ENCODE measurements at places on chromosomes 16 and 17.

GRCh38 chr16:69748694-69749345, 5.9 kb downstream of the NOB1 start:
- DNase-seq = no peak

DNA sequence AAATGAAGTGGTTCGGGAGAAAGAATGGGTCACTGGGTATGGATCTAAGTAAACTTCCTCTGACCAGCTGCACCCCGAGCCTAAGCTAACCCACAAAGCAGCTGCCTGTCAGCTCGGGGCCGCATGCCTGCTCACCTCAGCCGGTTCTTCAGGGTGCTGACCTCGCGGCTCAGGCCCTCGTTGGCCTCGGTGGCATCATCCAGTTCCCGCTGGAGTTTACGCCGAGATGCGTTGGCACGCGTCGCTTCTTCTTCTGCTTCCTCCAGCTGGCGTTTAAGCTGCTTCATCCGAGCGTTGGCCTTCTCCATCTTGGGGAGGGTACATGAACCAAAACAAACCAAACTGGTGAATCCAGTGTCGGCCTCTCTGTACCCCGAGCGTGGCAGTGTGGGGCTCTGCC, 41.1 kb downstream of the NDEL1 start:
- DNase-seq = no peak

- DNase-seq = no peak
Measured at GRCh38 chr17:48589831-48590606, at the start of gene HOXB3. Gene HOXB3 (minus strand): TSS chr17:48590241. CDS start chr17:48552474, 37,767 bp downstream.

DNA sequence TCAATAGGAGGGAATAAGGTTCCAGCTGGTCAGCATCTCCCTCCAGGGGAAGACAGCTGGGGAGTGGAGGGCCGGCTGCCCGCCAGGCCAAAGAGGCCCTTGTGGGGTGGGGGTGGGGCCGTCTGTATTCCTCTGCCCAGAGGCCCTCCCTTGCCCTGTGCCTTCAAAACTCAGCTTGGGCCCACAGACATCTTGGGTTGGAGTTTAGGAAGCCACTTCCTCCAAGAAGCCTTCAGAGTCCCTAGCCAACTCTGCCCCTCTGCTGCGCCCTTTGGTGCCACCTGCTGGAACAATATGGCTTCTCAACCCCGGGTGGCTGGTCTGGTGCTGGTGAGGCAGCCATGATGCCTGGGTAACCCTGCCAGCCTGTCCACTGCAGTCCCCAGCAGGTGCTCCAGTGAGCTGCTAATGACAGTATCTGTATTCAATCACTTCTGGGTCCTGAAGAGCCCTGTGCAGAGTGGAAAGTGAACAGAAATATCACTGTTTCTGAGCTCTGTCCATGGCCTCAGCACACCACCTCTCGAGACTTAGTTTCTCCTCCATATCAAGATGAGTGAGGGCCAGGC, 16.7 kb downstream of the HSD11B2 start:
- peak; percentile 51 for DNase-seq

GRCh38 chr17:81393684-81394376, 1.4 kb upstream of the BAHCC1 start:
- DNase-seq = peak; percentile 32

DNA sequence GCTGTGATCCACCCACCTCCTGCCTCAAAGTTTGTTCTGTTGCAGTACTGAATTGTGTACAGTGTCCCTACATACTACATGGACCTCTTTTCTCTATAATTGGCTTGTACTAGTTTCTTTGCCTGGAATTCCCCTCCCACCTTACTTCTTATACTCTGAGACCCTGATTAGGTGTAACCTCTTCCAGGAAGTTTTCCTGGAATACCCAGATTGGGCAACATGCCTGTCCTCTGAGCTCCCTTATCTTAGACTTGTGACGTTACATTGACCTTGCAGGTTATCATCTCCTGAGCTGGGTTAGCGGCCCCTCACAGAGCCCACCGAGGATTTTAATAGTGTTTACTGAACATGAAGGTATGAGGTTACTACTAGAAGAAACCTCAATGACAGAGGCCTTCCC, 237.0 kb downstream of the ZNF423 start:
- DNase-seq = no peak

GRCh38 chr17:19650826-19651225, 2.3 kb downstream of the ALDH3A2 start:
- no peak for DNase-seq

DNA sequence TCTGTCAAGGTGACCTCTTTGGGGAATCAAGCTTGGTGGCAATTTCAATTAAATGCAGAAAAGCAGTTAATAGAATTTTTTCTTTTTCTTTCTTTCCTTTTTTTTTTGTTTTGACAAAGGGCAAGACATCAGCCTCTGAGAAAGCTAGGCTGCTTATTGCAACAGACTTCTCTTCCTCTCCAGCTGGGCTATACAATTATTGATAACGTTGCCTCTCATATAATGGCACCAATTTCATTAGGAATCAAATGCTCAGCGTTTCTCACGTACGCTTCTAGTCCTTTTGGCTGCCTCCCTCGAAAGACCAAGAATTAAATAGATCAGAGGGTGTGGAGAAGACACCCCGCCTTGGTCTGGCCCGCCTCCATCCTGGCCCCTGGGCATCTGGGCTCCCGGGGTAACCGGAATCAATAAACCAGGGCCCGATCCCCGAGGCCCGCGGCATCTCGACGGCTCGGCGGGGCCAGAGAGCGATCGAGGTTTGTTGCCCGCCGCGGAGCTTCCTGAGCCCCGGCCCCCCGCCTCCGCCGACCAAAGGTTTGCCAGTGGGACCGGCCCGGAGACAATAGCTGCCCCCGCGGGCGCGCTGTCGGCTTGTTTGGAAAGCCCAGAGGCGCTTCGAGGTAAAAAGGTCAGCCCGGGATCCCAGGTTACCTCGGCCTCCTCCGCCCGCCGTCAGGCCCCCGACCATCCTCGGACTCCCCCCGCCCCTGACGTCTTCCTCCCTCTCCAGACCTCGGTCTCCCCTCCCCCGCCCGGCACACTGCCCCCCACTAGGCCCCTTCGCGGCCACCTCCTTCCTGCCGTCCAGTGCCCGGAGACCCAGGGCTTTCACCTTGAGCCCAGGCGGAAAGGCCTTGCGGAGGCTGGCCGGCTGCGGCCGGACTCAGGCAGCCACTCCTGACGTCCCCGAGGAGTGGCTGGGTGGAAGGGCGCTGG, 3.9 kb downstream of the HOXB1 start:
- no peak for DNase-seq

- no peak for DNase-seq
Measured at GRCh38 chr17:65519462-65519861, 42.0 kb downstream of the AXIN2 start.

DNA sequence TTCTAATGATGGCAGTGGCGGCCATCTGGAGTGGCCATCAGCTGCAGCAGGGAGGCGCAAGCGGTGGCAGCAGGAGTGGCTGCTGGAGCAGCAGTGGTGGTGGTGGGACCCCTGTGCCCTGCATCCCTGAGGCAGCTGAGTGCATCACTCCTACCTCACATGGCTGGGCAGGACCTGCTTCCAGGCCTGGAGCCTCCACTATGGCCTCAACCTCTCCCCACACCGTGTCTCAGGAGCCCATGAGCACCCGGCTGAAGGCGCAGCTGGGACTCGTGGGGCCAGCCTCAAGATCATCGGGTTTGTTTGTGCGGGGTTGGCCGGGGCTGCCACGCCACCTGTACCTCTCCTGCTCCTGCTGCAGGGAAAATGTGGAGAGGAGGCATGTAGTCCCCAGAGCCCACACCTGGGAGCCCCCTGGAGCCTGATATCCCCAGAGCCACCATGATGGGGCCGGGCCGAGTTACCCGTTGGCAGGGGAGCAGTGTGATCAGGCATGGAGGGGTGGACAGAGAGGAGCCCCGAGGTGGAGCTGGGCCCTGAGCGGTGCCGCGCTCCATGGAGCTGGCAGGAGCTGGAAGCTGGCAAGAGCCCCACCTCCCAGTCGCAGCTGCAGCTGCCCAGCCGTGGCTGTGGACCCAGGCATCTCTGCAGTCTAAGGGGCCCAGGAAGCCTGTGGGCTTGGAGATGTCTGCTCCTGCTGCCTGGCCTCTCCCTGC, 16.7 kb downstream of the RHOT1 start:
- DNase-seq = no peak

GRCh38 chr17:38572669-38573365, 32.9 kb downstream of the SRCIN1 start:
- no peak for DNase-seq

DNA sequence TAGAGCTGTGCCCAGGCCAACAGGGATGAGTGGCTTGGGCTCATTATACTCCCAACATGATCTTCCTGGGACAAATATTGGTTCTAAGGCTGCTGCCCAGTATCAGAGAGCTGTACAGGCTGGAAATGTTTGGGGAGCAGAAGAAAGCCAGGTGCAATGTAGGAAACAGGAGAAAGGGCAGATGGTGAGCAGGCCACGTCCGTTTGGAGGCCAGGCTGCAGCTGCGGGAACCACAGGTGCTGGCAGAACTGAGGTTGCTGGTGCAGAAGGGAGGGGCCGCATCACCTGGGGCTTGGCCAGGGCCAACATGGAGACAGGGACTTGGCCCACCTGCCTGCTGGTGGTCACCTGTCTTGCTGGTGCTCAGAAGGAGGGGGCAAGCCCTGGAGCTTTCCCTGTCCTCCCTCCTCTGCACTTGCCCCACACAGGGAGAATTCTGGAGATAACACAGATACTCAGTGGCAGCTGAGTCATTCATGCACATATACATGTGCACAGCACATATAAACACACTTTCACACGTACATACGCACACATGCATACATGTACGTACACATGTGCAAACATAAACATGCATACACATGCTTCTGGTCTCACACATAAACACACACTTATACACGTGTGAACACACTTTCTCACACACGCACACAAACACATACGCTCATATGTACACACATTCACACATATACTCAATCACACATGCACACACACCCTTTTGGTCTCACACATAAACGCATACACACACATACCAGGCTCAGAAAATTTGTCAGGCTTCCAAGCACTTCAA, 67.7 kb downstream of the WSCD1 start:
- no peak for DNase-seq

GRCh38 chr16:61892531-61892930, 143.7 kb downstream of the CDH8 start:
- DNase-seq = no peak

- DNase-seq = no peak
Measured at GRCh38 chr17:45031231-45032173, 19.9 kb downstream of the DCAKD start.

DNA sequence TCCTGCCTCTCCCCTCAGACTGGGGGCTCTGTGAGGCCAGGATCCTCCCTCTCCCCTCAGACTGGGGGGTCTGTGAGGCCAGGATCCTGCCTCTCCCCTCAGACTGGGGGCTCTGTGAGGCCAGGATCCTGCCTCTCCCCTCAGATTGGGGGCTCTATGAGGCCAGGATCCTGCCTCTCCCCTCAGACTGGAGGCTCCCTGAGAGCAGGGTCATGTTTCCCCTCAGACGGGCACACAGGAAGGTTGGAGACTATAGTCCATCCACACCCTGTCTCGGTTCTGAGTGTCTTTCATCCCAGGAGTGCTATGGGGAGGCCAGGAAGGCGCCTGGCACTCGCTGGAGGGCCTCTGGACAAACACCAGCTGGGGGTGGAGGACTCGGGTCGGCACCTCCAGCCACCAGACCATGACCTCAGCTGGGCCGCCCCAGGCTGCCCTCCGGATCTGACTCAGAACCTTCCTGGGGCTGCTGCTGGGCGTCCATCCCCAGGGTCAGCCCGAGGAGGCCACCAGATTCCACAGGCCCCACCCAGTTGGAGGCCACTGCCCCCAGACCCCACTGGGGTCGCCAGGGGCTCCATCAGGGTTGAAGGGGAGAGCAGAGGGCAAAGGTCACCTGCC, 21.9 kb upstream of the DLX4 start:
- DNase-seq = no peak

GRCh38 chr16:23700093-23700492, 12.9 kb downstream of the ERN2 start:
- no peak for DNase-seq

- DNase-seq = no peak
Measured at GRCh38 chr16:68737730-68738629, 888 bp downstream of the CDH1 start.

- no peak for DNase-seq
Measured at GRCh38 chr17:35775039-35775438, 14.4 kb downstream of the C17orf50 start.

DNA sequence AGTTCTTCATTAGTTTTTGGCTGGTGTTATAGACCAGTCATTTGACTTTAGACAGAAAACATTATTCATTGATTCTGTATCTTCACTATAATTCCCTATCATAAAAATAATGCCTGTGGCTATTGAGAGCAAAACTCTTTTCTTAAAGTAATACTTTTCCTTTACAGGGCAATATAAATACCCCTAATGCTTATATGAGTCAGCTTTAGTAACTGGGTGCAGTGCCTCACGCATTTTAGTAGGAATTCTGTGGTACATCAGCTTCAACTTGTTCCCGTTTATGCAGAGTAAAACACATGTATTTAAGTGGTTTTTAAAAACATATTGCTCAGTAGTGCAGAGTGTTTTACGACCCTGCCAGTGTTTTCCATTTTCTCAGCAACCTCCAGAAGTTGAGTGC, 68.1 kb downstream of the SEC14L1 start:
- no peak for DNase-seq

- DNase-seq = no peak
Measured at GRCh38 chr16:27447301-27447700, 45.3 kb downstream of the IL21R start.

DNA sequence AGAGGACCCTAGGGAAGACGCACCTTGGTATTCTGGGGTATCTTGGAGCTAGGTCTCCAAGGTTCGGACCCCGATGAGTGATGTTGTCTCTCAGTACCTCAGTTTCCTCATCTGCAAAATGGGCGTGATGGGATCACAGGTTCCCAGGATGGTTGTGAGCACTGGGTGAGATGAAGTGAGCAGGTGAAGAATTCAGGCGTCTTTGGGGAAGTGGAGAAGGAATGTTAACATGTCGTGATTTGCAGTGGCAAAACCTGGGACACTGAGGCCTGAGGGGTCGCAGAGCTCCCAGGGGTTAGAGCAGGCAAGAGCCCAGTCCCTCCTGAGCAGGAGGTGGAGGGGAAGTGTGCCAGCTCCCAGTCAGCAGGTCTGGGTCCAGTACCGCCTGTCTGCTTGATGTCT, 215.1 kb upstream of the GSE1 start:
- DNase-seq = no peak

GRCh38 chr17:44867841-44868240, 20.2 kb downstream of the HIGD1B start:
- DNase-seq = no peak

- no peak for DNase-seq
Measured at GRCh38 chr16:7839568-7839967, 506.9 kb downstream of the RBFOX1 start.

- no peak for DNase-seq
Measured at GRCh38 chr17:61088556-61088955, 311.1 kb upstream of the TBX2 start.

DNA sequence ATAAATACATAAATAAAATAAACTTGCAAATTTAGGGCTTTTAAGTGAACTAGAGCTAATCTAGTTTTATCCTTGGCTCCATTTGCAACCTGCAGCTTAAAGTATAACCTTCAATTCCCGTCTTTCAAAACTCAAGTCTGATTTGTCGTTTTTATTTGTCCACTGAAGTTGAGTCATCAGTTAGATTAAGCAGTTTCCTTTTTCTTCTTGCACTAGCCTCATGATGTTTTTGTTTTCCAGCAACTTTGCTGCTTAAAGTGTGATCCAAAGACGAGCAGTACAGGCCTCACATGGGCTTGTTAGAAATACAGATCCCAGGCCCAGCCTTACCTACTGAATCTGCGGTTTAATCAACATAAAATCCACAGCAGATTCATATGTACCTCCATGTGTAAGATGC, 13.8 kb downstream of the ARSG start:
- DNase-seq = no peak
